ENCODE measurements at places on chromosomes 3 and 15.

DNA sequence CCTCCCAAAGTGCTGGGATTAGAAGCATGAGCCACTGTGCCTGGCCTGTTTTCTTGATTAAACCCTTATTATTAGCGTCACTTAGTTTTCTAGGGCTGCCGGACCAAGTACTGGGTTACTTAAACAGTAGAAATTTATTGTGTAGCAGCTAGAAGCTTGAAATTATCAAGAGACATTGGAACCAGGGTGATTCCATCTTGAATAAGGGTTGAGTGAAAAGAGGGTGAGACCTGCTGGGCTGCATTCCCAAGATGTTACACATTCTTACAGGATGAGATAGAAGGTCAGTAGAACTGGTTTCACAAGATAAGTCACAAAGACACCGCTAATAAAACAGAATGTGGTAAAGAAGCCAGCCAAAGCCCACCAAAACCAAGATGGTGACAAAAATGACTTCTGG lies 18.6 kb upstream of the FSTL1 start:
- no peak for DNase-seq

- no peak for DNase-seq
These were observed 23.1 kb upstream of the RNU6-1 start for GRCh38 chr15:67862750-67863441.

GRCh38 chr3:186169379-186169778 lies 60.5 kb upstream of the ETV5 start:
- no peak for DNase-seq

DNA sequence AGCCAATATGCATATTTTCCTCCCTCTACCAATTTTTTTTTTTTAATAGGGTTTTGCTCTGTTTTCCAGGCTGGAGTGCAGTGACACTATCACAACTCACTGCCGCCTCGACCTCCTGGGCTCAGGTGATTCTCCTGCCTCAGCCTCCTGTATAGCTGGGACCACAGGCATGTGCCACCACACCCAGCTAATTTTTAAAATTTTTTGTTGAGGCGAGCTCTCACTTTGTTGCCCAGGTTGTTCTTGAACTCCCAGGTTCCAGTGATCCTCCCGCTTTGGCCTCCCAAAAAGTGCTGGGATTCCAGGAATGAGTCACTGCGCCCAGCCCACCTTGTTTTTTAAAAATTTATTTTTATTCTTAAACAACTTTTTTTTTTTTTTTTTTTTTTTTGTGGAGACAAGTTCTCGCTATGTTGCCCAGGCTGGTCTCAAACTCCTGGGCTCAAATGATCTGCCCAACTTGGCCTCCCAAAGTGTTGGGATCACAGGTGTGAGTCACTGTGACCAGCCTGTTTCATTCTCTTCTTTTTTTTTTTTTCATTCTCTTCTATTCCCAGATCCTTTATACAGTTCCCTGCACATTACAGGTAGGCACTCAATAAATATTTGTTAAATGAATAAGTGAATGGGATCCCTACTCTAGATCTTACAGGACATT lies 40.5 kb upstream of the PIK3CB start:
- peak; percentile 18 for DNase-seq

DNA sequence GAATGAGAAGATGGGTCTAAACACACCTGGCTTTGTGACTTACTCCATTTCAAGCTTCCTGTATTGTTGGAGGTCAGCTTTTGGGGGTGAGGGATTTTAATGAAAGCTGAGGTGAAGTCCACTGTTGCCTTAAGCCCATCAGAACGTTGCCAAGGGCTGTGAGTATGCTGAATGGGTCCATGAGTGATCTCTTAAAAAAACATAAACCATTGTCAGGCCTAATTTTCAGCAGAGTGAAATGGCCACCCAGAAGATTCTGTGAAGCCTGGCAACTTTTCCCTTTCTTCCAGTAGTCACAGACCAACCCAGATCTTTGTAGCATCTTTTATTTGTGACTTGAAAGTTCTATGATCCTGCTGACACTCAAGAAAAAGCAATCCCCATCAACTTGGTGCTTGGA lies 87.0 kb downstream of the SMAD3 start:
- DNase-seq, result no peak

GRCh38 chr15:31023841-31024240 lies 32.4 kb upstream of the MTMR10 start:
- no peak for DNase-seq

DNA sequence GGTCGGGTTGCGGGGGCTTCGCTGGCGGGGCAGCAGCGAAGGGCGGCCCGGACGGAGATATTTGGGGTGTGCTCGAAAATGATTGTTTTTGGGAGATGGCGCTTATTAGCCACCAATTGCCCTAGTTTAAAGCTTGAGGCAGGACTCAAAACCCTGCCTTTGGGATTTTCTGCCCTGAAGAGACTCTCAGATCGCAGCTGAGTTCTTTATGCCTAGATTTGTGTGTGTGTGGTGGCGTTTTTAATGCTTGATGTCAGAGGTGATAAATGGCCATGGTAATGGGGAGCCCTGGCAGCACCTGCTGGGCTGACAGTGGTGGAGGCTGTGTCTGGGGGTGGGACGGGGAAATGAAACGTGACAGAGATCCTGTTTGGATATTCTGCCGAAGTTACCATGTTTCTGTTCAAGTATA lies 604 bp downstream of the KCTD6 start:
- no peak for DNase-seq

DNA sequence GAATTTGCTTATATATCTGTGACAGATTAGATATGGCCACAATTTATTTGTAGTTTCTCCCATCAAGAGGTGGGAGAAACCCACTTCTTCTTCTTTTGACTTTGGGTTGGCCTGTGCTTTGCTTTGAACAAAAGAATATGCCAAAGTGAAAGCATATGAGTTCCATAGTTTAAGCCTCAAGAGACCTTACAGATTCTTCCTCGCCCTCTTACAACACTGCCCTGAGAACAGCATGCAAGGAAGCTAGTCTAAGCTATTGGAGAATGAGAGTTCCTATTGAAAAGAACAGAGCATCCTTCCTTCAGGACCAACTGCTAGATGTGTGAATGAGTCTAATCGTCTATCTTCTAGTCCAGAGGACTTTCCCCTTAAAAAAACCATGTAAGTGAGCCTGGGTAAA lies 394.8 kb downstream of the TUSC7 start:
- DNase-seq, result no peak

- no peak for DNase-seq
These were observed 63.4 kb downstream of the ESYT3 start for GRCh38 chr3:138497851-138498250.

- DNase-seq, result no peak
These were observed 220.2 kb downstream of the SHQ1 start for GRCh38 chr3:72628065-72628464.

GRCh38 chr3:30368978-30369377 lies 237.4 kb upstream of the TGFBR2 start:
- DNase-seq, result no peak

DNA sequence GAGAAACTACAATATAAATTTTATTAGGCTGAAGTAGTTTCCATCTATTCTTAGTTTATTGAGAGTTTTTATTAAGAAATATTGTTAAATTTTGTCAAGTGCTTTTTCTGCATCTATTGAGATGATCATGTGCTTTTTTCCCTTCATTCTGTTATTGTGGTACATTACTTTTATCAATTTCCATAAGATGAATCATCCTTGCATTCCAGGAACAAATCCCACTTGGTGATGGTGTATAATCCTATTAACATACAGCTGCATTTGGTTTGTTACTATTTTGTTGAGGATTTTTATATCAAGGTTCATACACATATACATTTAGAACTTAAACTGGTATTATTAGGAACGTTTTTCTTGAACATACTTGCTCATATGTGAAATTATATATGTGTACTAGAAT lies 199.8 kb downstream of the TBC1D5 start:
- no peak for DNase-seq

DNA sequence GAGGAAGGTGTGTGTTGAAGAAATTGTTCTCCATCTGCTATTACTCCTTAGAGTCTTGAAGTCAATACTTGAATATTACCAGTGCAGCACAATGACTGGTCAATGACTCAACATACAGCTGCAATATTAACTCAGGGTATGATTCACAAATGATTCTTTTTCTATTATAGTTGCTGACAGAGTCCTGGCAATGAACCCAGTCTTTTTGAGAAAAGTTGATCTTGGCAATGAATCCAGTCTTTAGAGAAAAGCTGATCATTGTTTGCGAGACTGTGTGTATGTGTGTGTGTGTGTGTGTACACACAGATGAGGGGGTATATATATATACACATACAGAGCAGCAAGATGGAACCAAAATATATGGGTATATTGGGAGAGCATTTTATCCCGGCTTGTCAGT lies 315.1 kb downstream of the ZNF385D start:
- DNase-seq, result no peak

GRCh38 chr15:60255390-60255789 lies 142.4 kb downstream of the ANXA2 start:
- DNase-seq, result no peak

GRCh38 chr15:33089165-33089877 lies 105.2 kb downstream of the FMN1 start:
- DNase-seq, result no peak

GRCh38 chr15:70833861-70834765 lies 19.8 kb downstream of the LARP6 start:
- DNase-seq, result no peak

GRCh38 chr15:41464889-41465580 lies 28.6 kb upstream of the ITPKA start:
- DNase-seq, result no peak

- DNase-seq, result no peak
These were observed 54.2 kb downstream of the CCDC54 start for GRCh38 chr3:107431246-107432012.

- DNase-seq, result no peak
These were observed 109.1 kb downstream of the BDH1 start for GRCh38 chr3:197446700-197447056.

- no peak for DNase-seq
These were observed 10.2 kb downstream of the MITF start for GRCh38 chr3:69749461-69749860.

DNA sequence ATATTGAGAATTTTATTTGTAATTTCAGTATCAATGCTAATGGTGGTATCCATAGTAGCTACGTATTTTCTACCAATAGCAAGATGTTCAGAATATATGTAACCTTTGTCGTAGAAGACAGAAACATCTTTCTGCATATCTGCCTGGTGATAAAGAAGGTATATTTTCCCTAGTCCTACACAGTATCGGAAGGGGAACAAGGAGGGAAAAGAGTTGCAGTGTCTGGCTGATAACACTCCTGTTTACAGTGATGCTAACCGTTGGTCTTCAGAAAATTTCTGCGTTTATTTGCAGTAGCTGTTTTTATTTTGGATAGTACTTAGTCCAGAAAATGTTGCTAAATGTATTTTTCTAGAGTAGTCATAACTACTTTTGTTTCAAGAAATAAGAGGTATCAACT lies 25.2 kb downstream of the TSC22D2 start:
- no peak for DNase-seq

DNA sequence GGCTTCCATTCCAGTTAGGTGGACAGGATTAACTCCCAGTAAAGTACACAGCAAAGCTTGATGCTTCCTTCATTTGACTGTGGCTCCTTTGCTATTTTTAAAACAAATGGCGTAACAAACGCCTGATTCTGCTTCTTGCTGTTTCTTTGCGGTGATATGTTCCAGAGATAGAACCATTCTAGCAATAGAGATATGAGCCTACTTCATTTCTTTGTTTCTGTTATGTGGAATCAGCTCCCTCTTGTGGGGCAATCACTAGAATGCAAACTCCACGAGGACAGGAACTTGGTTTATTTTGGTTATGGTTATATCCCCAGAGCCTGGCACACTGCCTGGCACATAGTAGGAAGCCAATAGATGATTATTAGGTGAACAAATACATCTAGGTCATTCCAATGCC lies 122.6 kb upstream of the SLC6A11 start:
- no peak for DNase-seq

GRCh38 chr3:119912220-119912619 lies 130.3 kb downstream of the NR1I2 start:
- no peak for DNase-seq

GRCh38 chr3:71360764-71361163 lies 222.8 kb downstream of the FOXP1 start:
- DNase-seq, result no peak

DNA sequence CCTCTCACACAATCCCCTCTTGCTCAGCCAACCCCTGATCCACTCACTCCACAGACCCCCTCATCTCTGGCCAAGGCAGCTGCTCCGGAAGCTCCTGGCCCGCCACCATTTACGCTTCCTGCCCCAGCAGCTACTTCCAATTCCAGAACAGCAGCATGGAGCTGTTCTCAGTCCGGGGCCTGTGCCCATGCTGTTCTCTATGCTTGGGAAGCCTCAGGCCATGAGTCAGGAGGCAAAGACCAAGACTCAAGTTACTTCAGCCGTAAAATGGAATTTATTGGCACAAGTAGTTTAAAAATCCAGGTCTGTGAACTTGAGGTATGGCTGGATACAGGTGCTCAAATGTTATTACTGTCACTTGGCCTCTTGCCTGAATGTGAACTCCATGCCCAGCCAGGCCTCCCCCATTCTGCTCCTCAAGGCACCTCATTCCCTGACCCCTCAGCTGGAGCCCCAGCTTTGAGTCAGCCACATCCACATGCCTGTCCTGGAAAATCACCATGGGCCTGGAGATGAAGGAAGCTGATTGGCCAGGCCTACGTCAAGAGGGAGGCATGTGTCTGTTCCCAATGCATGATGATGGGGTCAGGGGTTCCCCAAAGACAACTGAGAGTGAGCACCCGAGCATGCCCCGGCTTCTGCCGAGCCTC lies 31.4 kb upstream of the CACNA2D2 start:
- no peak for DNase-seq

DNA sequence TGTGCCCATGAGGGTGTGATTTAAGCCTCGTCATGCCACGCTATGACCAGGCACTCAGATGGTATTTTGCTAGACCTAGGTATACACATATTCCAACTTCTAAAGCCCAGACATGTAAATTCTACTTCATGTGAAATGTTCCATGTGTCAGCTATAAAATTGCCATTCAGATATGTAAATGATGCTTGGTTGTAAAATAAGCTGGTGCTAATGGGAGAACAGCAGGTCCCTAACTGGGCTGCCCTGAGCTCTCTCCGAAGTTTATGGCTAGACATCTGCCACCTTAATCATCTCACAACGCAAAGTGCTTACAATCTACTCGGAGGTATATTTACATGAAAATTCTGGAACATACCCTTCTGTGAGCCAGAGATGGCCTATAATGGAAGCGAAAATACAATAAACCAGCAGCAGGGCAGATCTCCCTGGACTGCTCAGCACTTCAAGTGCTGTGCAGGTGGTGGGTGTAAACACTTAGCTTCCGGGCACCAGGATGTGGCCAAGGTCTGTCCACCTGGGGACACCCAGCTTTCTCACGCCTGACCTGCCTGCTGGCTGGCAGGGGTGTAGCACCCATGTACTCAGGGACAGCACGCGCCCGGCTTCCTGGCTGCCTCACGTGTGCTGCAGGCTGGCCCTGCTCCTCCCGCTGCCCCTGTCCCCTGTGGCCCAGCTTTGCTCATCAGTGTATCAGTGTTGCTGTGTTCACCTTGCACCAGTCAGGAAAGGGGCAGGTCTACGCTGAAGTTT lies 82.0 kb downstream of the CHDH start:
- DNase-seq, result no peak

GRCh38 chr3:10015461-10015904 lies 10.8 kb upstream of the FANCD2 start:
- DNase-seq, result no peak

DNA sequence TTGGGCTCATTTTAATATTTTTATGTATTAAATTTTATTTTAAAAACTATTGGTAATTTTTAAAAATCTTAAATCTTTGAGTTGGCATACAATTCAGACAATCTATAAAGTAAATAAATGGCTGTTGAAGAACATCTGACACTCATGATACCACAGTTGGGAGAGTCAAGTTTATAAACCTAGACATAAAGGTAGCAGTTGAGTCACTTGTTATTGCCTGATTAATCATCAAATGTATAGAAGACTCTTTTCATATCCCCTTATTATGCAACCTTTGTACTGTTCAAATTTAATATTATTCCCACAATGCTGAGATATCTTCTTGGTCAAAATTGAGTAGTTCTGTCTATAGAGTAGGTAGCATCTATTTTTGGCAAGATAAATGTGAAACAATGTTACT lies 19.6 kb downstream of the PAQR9 start:
- DNase-seq, result no peak

Measured in chondrocyte (in vitro differentiated cells).